ENCODE measurements at places on chromosomes 1 and 21.

GRCh38 chr1:17742583-17742982, 12.6 kb upstream of the ACTL8 start:
- DNase-seq = no peak

DNA sequence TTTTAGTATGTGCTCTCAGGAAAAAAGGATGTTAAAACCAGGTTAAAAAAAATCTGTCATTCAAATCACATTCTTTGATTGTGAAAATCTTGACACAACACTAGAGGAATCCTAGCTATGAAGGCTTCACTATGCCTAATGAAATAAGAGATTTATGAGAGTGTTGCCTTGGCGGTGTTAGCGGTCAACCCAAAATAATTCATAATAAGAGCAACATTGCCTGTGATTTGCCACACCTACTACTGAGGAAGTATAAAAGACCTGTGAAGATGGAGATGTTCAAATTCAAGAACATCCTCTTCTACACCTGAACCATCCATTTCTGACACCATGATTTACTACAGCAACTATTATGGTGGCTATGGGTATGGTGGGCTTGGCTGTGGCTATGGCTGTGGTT, at the start of gene KRTAP20-1:
KRTAP20-1 (plus strand) TSS at position 301 of the 400 bp plus-strand sequence; CDS start at position 331, 30 bp downstream.
- DNase-seq = no peak

DNA sequence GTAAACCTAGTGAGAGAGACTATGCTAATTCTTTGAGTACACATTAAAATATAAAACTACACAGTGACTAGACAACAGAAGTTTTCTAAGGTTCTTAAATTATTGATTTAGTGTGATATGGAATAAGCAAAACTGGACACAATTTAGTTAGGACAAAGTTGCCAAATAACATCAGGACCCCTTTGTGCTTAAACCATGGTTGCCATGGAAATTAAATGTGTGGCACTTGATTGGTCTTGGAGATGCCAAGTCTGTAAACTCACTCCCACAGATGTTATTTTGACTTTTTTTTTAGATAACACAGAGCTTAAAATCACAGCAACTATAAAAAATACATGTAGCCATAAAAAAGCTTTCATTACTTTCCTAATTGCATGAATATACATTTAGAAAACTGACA, 234.6 kb downstream of the BRINP3 start:
- no peak for DNase-seq

GRCh38 chr21:34092262-34092921, 19.0 kb downstream of the MRPS6 start:
- DNase-seq = no peak

GRCh38 chr1:107365527-107366240, 224.8 kb downstream of the NTNG1 start:
- no peak for DNase-seq

GRCh38 chr1:185811073-185811709, 77.0 kb downstream of the HMCN1 start:
- DNase-seq = no peak

Data from NCI-H526 (cell line).